ENCODE measurements at places on chromosomes 7 and 10.

DNA sequence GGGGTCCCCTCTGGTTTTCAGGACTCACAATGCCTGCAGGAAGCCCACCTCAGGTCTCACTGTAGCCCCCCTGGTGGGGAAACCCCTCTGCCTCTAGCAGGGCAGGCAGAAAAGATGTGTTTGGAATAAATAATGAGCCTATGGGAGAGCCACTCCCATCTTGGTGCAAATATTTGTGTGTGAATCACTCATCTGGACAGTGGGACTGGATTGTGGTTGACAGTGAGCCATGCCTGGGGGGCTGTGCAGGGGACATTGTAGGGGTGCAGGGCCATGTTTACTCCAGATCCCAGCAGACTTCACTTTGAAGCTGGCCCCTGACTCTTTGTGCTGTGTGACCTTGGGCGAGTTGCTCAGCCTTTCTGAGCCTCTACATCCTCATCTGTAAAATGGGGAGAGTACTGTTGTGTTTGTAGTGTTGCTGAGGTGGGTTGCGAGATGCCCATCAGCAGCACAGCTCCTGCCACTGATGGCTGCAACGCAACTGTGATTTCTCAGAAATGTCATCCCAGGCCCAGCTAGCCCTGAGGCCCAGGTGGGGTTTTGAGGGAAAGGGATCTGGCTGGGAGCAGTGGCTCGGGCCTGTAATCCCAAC lies 20.7 kb downstream of the GTF2IRD1 start:
- no peak for DNase-seq

DNA sequence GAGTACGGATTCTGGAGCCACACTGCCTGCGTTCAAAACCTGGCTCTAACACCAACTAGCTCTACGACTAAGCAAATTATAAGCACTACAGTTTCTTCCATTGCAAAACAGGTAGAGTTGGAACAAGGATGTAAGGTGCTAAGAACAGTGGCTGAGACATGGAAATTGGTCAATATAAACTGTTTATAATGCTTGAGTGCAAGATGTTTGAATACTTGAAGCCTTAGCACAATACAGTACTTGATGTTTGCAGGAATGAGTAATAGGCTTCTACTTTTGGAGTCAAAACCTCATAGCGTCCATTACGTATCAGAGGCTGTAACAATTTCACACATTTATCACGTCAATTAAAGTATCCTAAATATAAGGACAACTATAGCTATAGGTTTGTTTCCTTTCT lies 6.9 kb downstream of the NT5C2 start:
- DNase-seq, result no peak

GRCh38 chr10:34698979-34699378 lies 116.1 kb downstream of the PARD3 start:
- DNase-seq, result no peak

DNA sequence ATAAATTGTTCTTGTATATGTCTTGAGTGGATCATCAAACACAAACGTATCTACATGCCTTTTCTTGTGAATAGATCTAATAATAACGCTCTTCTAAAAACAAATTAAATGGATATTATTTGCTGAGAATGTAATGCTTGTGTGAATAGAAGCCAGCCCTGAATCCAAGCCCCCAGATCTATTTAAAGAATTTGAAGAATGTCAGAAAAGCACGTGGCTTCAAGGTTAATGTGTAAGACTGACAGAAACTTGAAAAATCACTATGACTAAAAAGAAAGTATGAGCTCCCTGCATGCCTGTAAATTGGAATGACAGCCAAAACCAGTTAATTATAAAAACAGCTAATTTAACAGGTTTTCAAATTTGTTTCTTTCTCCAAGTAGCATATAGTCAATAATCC lies 43.2 kb upstream of the ATRNL1 start:
- DNase-seq, result no peak

DNA sequence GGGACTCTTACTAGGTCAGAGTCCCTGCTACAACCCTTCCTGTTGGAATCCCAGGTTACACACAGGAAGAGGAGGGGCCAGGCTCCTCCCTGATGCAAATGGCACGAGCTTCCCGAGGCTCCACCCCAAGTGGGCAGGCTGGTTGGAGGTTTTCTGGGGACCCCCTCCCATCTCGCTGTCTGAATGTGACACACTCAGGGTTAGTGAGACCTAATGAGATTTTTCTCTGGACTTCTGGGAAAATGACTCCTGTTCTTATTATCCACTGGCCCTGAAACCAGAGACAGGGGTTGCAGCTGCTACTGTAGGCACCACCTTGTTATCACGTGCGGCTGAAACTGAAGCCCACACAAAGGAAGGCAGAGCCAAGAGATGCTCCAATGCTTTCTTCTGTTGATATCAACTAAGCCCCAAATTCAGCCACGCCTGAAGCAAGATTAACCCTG lies 103.3 kb downstream of the FAM107B start:
- DNase-seq, result no peak

GRCh38 chr7:43377196-43377960 lies 205.5 kb upstream of the STK17A start:
- no peak for DNase-seq

- DNase-seq, result no peak
These were observed 22.3 kb downstream of the DLG5 start for GRCh38 chr10:77904100-77904840.

DNA sequence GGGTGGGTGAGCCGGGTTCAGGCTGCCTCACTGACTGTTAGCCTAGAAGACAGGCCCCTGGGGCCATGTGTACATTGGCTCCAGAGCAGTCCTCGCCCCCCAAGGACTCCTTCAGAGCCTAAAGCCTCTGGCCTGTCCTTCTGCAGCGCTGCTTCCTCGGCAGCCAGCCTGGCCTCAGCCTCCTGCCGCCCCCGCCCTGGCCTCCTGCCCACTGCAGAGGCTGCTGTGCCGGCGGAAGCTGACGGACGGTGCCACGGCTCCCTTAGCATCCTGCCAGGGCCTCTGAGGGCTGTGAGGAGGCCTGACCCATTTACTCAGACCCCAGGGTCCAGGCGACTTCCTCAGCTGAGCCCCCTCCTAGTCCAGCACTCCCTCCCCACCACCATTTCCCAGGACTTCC lies 4.9 kb downstream of the SRRM3 start:
- no peak for DNase-seq

- DNase-seq, result no peak
These were observed 11.2 kb upstream of the C10orf71 start for GRCh38 chr10:49287689-49288340.

DNA sequence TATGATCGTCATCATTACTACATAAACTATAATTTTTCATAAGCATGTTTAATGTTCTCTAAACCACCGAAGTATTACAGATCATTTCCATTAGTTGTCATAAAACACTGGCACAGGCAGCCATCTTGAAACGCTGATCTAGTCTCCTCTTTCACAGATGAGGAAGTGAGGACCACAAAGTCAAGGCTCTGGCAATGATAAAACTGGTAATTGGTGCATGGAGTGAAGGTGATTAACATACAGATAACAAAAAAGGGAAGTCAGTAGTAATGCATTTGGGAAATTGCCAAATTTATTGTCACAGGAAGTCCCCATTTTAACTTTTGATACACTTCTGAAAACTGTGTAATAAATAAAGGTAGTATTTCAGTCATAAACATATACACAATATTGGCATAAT lies 49.3 kb downstream of the FBXL13 start:
- DNase-seq, result no peak

DNA sequence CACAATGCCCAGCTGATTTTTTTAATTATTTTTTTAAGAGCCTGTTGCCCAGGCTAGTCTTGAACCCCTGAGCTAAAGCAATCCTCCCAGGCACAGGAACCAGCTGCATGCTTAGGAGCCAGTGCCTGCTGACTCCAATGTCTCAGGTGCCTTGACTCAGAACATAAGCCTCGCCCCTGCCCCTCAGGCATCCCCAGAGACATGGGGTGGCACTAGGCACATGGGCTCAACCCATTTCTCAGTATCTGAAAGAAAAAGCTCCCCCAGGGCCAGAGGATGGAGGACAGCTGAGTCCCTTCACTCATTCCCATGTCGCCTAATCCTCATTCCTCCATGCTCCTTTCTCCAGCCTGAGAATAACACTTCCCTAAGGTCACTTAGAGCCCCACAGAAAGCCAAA lies 39.1 kb downstream of the KCNH2 start:
- no peak for DNase-seq

GRCh38 chr7:49245062-49245461 lies 320.7 kb downstream of the CDC14C start:
- DNase-seq, result no peak

- DNase-seq, result no peak
These were observed 759.3 kb downstream of the LRMDA start for GRCh38 chr10:76190634-76191270.

DNA sequence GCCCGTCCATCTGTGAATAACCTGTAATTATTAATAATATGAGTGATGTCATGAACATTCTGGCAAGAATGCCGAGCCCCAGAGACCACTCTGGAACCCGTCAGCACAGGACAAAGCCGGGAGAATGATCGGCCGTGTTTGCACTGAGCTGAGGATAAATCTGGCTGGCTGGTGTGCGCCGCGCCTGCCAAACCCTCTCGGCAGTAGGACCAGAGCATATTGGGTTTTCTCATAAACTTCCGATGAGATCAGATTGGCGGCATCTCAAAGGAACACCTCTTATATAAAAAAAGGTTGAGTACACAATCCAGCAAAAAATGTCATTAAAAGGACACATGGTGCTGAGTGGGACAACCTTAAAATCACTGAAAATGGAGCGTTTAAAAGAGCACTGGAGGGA lies 296.0 kb upstream of the MKI67 start:
- DNase-seq, result no peak

DNA sequence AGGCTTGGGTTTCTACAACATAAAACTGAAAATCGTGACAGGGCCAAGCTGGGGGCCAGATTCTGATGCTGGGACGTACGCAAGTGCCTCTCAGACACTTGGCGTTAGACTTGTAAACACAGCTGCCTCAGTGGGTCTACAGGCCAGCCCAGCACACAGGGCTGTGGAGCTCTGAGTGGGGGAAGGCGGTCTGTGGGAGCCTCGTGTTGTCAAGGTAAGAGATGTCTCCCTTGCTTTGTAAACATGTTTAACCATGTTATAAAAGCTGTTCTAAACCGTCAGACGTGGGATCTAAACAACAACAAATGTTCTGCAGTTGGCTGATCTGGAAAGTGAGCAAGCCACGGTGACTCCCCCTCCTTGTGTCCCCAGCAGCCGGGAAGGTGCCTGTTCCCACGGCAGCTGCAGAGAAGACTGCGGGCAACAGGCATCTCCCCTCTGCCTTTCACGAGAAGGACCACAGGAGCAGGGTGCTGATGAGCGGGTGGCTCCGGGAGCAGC lies 67.8 kb downstream of the ZRANB1 start:
- no peak for DNase-seq

- DNase-seq, result no peak
These were observed 74.5 kb downstream of the SYPL1 start for GRCh38 chr7:106037489-106038176.

- no peak for DNase-seq
These were observed 84.7 kb downstream of the SPAG6 start for GRCh38 chr10:22429981-22430421.

DNA sequence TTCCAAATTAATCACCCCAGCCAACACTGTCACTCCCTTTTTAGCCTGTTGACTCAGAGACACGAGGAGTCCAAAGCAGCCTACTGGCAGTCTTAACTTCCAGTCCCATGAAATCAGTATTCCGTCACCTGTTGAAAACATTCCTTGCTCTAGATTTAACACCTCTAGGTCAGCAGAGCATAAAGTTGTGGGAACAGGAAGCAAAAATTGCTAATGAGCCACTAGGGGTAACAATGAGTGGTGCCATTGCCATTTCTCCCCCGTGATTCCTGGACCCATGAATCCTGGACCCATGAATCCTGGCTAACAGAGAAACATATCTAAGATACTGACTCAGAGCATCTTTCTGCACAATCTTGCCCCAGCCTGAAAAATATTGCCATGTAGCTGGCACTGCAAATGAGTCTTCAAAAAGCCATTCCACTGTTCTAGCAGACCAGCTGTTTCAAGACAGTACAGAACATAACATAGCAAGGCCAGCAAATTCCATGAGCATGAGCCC lies 252.7 kb upstream of the PTER start:
- DNase-seq, result no peak

DNA sequence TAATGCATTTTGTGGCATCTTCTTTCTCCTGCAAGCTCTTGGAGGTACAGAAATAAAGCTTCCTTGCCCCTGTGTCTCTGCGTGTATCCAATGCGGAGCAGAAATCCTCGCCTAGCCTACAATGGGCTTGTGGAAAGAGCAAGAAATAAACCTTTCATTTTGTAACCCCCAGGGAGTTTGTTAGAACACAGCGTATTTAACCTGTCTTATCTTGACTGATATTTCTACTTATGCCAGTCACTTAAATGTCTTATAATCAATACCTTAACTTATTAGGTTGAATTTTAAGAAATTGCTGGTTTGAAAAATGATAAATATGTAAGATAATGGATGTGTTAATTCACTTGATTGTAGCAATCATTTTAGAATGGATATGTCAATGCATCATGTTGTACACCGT lies 629.8 kb upstream of the IGFBP3 start:
- no peak for DNase-seq

DNA sequence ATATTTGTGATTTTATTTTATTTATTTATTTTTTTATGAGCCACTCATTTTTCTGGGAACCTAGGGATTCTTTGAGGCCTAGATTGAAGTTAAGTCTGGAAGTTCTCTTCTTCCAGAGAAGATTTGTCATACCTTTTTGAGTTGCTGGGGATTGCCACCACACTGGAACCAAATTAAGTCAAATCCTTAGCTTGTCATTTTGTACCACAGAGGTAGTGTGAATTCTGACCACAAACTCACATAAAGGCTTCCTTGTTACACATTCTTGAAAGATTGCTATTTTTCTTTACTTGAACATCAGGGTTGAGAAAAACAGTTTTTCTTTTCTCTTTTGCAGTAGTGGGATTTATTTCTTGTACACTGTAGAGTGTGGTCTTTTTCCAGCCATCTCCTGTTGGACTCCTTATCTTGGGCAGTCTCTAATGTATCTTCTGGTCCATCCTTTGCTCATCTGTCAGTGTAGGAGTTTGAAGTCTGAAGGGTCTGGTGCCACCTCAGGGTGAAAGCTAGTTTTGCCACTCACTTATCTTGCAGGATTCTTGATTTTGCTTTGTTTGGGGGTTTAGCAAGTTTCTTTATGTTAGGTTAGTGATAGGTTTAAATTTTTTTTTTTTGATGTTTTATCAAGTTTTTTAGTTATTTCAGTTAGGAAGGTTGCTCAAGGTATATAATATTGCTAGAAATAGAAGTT lies 24.8 kb downstream of the PCBD1 start:
- no peak for DNase-seq

Data from NCI-H2029 treated with DMSO at 0.1 percent for 48 hours (cell line).